Renal cortex interstitium (tissue), 15 donors: ENCODE measurements at places on chromosomes 2 and 18. TPM values are rescaled to one million over a fixed set of nuclear protein-coding genes. Genes with fewer than 3 reads are reported as not detected.

The DUSP28 gene
- polyA plus RNA-seq: 6.9 TPM

The DSG2 gene
- 56.1 TPM for polyA plus RNA-seq

The TDRD15 gene
- not detected for polyA plus RNA-seq

The SERPINB8 gene
- polyA plus RNA-seq: 4.0 TPM

The IMPACT gene
- polyA plus RNA-seq: 58.1 TPM

The CPO gene
- 1.6 TPM for polyA plus RNA-seq

DNA sequence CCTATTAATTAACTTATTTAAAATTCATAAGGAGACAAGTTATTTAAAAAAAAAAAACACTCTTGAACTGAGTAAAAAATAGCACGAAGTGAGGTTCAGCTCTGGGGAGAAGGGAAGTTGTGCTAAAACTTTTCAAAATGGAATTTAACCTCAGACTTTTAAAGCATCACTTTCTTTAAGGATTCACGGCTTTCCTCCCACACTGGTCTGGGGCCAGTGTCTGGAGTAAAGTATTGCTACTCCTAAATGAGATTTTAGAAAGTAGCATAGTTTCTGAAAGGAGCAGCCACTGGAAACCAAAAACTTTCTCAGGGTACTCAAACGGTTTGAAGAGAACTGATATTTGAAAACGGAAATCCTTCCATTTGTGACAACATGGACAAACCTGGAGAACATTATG is 97.7 kb upstream of the CYP1B1 start:
- DNase-seq: no peak

GRCh38 chr2:38483776-38484501 is 106.9 kb upstream of the ATL2 start:
- DNase-seq: no peak

- no peak for DNase-seq
Observed at GRCh38 chr2:187125318-187125717, 276.3 kb upstream of the ZSWIM2 start.

DNA sequence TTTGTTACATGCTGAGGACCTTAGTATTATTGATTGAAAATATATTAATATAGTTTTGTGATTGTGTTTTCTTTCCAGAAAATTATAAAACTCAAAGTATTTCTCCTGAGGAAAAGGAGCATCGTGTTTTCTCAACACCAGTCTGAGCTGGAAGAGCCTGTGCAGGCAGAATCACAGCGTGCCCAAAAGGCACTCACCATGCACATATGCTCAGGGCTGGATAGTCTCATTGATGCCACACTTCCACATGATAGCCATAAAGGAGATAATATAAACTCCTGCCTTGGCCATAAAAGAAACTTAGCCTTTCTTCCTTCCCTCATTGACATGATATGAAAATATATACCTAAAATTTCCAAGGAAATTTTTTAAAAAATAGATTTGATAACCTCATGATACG is 4.0 kb downstream of the PDE1A start:
- DNase-seq: no peak

DNA sequence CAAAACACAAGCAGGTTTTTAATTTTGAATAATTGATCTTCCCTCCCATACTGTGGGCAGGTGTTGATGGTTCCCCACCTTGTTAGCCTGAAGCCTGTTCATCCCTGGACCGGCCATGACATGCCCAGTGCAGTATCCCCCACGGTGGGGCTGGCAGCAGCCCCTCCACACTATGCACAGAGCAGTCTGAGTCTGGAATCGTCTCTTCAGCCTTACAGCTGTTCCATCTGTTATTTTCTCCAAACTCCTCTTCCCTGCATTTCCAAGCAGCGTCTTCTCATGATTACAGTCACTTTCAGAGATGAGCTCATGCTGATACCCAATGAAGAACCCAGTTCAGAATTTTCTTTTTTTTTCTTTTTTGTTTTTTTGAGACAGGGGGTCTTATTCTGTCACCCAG is 68.2 kb downstream of the ADI1 start:
- no peak for DNase-seq

DNA sequence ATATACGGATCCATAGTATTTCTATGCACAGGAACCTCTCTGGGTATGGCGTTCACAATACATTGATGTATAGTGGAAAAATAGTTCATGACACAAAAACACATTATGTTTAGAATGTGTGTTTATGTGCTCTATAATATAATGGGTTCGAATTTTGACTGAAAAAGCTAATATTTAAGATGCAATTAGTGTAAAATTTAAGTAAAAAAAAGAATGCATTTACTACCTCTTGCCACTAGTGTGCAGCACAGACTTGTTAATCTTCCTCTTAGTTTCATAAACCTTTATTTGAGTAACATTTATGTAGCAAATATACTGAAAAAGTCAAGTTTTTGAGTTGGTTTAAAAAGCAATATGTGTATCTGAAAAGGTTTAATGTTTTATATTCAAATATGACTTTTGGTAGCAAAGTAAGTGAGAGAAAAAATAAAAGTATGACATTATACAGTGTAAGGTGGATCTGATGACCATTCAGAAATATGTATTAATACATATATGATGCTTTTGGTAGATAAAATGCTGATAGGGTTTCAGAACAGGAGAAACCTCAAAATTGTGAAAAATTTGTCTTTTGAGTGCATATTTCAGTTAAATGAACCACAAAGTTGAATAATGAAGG is 49.4 kb downstream of the CCDC102B start:
- DNase-seq: peak; percentile 14

- DNase-seq: no peak
Observed at GRCh38 chr2:179341152-179341866, 76.7 kb upstream of the SESTD1 start.

DNA sequence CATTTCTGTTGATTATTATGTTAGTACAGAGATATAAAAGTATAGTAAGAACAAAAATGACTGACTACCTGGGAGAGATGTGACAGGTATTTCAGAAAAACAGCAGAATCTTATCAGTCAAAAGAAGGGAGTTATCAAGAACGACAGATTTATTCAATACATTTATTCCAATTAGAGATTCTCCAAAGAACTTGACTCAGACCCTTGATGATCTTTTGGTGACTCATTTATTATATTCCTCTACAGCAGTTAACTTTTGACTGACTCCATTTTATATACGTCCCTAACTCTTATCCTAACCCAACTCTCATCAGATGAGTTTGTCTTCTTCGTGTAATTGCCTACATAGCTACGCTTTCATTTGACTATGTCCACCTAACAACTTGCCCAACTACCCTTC is 91.1 kb downstream of the C2orf74 start:
- no peak for DNase-seq

DNA sequence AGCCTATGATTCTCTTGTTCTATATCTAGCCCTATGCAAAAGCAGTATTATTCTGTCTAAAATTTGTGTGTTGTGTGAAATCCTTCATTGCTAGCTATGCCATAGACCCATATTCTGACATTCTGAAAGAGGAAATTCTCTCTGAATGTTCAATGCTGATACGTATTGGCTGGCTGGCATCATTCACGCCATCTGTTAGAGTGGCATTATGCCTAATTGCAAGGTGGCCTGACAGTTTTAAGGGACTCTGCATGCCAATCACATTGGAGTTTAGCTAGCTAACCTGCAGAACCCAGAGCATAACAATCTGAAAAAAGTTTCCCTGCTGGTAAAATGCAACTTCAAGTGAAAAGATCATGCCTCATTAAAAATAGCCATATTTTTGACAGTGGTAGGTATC is 316.0 kb downstream of the SOX11 start:
- no peak for DNase-seq

DNA sequence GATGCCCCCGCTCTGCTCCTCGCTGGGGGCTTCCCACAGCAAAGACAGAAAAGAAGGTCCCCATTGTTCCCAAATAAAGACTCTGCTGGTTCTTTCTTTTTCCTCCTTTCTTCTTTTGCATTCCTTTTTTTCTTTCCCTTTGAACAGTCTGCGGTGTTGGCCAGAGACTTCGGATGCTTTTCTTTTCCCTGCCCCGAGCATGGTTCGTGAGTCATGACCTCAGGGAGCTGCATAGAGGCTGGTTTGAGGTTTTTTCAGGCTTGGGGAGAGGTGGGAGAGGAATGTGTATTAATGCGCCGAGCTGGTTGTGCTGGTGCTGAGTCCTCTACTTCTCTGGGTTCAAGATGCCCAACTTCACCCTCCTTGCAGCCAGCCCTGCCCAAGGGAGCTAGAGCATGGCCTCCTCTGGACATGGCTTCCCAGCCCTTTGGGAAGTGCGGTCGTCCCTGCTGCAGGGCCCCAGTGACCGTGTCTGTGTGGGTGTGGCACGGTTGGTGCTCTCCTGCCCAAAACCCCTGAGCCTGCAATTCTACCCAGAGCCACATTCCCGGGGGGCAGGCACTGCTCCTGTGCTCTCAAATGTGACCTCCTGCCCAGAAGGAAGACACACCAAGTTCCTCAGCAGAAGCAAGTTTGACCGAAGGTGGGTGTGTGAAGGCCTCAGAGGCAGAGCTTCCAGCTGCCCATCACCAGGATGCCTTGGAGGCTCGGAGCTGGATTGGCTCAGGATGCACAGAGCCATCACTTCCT is 9.0 kb upstream of the ARHGEF4 start:
- no peak for DNase-seq

DNA sequence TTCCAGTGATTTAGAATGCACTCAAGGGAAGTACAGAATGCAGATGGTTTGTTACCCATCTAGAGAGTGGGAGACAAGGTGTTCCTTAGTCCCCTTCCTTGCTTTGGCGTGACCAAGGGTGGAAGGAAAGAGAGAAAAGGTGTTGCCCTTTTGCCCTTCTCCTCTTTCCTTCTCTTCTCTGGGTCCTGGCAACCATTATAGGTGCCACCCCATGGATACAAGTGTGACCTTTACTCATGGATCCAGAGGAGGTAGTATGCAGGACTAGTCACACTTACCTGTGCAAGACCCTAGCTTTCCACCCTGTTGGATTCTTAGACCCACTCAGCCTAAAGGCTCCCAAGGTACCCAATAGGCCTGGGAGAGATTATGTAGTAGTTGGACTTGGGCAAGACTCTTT is 11.6 kb upstream of the RBFA start:
- no peak for DNase-seq

DNA sequence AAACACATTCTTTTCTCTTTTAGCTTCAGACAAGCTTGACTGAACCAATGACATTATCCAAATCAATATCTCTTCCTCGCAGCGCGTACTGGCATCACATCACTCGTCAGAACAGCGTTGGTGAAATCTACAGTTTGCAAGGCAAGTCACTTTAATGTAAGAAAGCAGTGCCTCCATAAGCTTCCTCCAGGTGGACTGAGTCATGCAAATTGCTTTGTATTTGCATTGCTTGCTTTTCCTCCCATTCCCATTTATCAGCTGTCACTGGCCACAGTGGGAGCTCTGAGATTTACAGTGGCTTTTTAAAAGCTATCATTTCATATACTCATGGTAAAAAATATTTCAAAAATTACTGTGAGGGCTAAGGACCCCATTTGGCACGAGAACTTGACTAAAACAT is 189.9 kb downstream of the CD226 start:
- DNase-seq: no peak

GRCh38 chr2:196074631-196075030 is 6.0 kb upstream of the DNAH7 start:
- no peak for DNase-seq

- DNase-seq: no peak
Observed at GRCh38 chr2:41900101-41900577, 147.7 kb upstream of the PKDCC start.

GRCh38 chr2:236162882-236163470 is 5.2 kb downstream of the GBX2 start:
- DNase-seq: no peak

DNA sequence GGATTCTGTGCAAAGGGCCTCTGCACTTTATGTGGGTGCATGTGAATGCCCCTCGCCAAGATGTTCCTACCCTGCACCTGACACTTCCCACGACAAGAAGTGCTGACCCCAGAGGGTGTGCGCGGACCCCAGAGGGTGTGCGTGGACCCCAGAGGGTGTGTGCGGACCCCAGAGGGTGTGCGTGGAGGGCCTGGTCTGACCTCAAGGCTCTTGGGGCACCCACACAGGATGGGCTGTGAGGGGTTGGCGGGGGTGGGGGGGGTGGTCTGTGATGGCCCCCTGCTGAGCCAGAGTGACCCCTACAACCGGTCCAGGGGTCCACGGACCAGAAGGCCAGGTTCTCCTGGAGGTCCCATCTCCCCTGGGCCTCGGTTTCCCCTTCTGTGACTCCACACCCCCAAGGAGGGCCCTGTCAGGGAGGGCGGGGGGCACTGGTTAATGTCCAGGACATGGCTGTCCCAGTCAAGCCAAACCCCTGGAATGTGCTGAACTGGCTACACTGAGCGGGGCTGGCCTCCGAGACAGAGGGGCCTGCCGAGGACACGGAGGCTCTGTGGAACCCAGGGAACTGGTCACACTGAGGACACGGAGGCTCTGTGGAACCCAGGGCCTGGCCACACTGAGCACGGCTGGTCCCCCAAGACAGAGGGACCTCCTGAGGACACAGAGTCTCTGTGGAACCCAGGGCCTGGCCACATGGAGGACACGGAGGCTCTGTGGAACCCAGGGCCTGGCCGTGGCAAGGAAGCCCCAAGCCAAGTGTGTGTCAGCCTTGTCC is 3.1 kb downstream of the NEU4 start:
- DNase-seq: no peak

DNA sequence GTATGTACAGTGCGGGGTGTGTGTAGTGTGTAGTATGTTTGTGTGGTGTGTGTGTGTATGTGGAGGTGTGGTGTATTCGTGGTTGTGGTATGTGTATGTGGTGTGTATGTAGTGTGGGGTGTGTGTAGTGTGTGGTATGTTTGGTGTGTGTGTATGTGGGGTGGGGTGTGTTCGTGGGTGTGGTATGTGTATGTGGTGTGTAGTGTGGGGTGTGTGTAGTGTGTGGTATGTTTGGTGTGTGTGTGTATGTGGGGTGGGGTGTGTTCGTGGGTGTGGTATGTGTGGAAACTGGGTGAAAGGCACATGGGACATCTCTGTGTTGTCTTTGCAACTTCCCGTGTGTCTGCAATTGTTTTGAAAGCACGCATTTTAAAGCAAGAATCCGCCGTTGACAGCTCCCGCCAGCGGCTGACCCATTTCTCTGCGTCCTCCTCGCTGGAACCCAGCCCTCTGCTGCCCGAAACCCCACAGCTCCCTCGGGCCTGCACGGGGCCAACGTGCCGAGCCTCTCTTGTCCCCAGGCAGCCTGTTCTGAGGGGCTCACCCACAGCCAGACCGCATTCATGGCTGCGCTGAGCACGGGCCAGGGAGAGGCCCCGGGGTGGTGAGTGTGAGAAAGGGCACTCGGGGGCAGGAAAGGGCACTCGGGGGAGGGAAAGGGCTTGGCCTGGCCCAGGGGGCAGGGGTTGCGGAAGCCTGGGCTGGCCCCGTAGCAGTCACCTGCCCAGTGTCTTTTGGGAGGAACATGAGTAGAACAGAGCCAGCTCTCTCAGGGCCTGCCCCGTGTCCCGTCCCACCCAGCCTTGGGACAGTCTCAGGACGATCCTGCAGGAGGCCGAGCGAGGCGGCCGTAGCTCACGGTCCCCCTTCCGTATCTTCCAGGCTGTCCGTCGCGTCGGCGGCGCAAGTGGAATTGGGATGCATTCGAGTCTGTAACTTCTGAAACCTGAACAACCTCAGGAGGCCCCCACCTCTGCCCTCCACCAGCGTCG is 61.4 kb downstream of the TWIST2 start:
- DNase-seq: no peak

- DNase-seq: no peak
Observed at GRCh38 chr2:3598912-3599854, 4.3 kb downstream of the COLEC11 start.
